Ecto neural progenitor cell (in vitro differentiated cells): ENCODE measurements at places on chromosomes 2 and 18.

DNA sequence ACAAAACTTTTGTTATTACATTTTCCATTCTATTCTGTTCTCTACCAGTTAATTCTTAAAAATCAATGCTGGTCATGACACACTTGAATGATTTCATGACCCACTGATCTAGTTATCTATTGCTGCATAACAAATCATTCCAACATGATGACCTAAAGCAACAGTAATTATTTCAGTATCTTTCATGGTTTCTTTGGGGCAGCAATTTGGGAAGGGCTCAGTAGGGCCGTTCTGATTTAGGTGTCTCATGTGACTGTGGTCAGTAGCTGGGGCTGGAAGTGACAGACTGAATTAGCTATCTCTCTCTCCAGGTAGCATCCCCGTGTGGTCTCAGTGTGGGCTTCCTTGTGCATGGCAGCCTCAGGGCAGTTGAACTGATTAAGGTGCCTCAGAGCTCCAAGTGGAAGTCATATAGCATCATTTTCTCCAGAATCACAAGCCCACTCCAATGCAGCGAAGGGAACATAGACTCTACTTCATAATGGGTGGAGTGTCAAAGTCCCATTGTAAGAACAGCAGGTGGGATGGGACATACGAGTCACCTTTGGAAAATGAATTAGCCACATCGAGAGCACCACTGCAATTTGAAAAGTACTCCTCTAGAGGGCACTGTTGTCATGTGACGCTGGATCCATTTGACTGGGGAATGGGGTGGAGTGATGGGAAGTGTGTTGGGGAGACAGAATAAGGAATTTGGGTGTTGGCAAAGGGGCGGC is 39.1 kb upstream of the FAM136A start:
- DNase-seq, result peak; percentile 65

DNA sequence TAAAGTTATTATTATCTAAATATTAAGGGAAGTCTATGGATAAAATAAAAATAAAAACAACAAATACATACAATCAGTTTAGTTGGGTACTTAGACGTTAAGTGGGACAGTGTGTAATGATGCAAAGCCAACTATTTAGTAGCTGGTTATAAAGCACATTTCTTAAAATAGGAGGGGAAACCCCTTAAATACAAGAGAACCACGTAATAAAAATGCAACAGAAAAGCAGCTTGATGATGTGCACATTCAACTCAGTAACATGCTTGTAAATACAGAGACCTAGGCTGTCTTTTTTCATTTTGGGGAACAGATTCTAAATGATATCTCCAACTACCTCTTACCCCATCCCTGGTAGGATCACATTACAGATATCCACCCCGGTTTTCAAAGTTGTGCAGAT is 134.3 kb upstream of the AQP4 start:
- DNase-seq, result no peak

DNA sequence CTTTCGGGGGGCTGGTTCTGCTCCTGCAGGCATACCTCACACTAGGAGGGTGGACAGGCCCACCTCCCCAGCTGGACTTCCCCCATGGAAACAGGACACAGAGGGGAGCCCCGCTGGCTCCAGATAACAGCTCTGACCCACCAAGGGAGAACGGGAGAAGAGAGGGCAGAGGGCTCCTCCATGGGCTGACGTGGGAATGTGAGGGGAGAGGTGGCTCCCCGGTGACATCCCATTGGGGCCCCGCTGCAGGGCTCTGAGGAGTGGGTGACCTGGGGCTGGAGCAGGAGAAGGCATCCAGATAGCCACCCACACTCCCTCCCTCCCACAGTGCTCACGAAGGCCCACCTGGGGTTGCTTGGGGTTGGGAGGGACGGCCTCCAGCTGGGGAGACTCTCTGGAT is 45.9 kb downstream of the FBLN7 start:
- no peak for DNase-seq

- no peak for DNase-seq
These were observed 59.7 kb downstream of the POLE4 start for GRCh38 chr2:75018162-75018561.

GRCh38 chr2:37604716-37605115 is 66.7 kb downstream of the CDC42EP3 start:
- no peak for DNase-seq

DNA sequence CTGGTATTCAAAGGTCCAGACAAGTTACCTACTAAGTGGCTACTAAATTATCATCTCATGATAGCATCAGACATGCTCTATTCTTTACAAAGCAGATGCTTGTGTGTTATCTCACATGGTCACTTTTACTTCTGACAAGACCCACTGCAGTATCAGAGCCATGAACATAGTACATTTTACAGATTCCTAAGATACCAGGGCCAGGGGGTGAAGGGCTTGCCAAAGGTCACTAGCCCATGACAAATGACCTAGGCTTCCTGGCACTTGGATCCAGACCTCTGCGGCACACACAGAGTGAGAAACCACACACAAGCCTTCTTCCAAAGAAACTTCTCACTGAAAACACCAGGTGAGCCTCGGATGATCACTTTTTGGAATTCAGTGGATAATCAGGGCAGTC is 446.8 kb downstream of the EIPR1 start:
- no peak for DNase-seq

- DNase-seq, result no peak
These were observed 688.9 kb upstream of the NRXN1 start for GRCh38 chr2:51720826-51721225.

- no peak for DNase-seq
These were observed 115.2 kb downstream of the FMNL2 start for GRCh38 chr2:152450176-152450575.

DNA sequence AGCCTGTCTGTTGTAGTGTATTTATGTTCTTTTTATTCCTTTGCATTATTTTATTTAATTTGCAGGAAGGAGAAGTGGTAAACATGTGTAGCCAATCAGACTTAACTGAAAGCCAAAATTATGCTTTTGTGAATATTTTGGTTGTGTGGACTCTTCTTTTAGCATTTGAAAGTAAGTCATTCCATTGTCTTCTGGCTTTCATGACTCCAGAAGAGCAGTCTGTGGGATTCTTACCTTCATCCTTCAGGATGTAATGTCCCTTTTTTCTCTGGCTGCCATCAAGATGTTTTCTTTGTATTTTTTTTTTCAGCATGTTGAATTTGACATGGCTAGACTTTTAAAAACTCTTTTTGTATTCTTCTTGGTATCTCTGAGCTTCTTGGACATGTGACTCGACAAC is 895.2 kb upstream of the ZEB2 start:
- no peak for DNase-seq

- no peak for DNase-seq
These were observed 33.3 kb downstream of the FAM178B start for GRCh38 chr2:96952976-96953610.

GRCh38 chr18:26550998-26551694 is 2.8 kb upstream of the KCTD1 start:
- DNase-seq, result no peak

GRCh38 chr2:218780851-218781690 is 876 bp upstream of the CYP27A1 start:
- no peak for DNase-seq

DNA sequence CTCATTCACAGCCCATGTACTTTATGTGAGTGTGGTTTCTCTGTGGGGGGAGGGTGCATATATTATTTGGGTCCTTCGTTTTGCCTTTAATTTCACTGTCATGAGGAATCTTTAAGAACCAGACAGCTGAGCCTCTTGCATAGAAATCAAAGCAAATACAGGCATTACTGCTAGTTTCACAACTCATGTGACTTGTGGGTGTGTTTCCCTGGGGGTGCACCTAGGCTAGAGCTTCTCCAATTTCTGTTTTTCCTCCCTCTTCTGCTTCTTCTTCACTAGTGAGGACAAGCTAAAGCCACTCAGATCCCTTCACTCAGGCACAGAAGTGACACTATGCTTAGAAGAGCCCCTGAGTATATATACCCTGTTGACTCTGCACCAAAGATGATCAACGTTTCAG is 131.4 kb downstream of the ACOXL start:
- DNase-seq, result no peak

GRCh38 chr2:241844066-241844728 is 14.5 kb downstream of the PDCD1 start:
- DNase-seq, result peak; percentile 75

DNA sequence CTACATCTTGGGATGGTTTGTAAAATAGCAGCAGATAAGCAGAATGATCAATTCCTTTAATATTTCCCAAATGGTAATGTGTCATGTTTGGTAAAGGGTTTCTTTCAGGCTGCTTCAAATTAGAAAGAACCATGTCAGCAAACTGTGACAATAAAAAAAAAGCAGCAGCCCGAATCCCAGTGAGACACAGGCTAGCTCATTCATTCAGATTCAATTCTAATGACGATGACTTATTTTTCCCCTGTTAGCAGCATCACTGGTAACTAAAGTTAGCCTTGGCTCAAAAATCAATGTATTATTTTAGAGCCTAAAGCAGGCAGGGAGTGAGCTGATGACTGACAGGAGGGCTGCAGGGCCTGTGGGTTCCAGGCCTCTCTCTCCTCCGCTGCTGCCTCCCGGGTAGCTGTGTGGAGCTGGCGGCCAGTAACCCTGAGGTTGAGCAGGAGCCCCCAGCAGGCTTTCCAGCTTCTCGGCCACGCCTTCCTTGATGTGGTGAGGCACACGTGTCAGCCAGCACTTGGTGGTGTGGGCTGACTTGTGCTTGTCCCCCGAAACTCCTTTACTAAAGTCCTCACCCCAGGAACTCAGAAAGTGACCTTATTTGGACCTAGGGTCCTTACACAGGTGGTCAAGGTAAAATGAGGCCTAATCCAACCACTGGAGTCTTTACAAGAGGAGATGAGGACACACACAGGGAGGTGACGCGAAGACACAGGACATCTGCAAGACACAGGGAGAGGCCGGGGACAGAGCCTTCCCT is 120.5 kb upstream of the HS6ST1 start:
- DNase-seq, result peak; percentile 33

DNA sequence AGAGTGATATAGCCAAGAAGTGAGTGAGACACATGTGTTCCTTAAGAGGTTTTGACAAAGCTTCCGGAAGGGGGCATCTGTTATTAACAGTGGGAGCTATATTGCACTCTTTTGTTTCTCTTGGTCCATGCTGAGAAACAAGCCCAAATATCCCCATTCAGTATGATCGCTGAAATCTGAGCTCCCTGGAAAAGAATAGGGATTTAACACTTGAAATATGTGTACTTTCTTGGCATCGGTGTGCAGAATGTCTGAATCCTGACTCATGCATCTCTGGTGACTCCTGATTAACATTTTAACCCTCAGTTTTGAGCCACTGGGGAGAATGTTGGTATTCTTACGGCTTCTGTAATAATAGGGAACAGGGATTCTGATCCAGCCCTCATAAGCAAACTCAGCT is 448.1 kb downstream of the TSN start:
- no peak for DNase-seq

GRCh38 chr2:186903216-186903615 is 54.2 kb upstream of the ZSWIM2 start:
- no peak for DNase-seq
